ENCODE measurements at places on chromosomes 13 and 19. TPM values are rescaled to one million over a fixed set of nuclear protein-coding genes. Genes with fewer than 3 reads are reported as not detected.

The ZFP82 gene
- 4.2 TPM for total RNA-seq

The GPR12 gene
- total RNA-seq = not detected

The CEACAM20 gene
- total RNA-seq = not detected

The ENOX1 gene
- total RNA-seq = 0.28 TPM

The ITGBL1 gene
- not detected for total RNA-seq

The SIAH3 gene
- total RNA-seq = 0.08 TPM
